ENCODE measurements at places on chromosomes 7 and 10.

GRCh38 chr10:58647376-58648112 is 134.9 kb downstream of the BICC1 start:
- DNase-seq, result no peak

DNA sequence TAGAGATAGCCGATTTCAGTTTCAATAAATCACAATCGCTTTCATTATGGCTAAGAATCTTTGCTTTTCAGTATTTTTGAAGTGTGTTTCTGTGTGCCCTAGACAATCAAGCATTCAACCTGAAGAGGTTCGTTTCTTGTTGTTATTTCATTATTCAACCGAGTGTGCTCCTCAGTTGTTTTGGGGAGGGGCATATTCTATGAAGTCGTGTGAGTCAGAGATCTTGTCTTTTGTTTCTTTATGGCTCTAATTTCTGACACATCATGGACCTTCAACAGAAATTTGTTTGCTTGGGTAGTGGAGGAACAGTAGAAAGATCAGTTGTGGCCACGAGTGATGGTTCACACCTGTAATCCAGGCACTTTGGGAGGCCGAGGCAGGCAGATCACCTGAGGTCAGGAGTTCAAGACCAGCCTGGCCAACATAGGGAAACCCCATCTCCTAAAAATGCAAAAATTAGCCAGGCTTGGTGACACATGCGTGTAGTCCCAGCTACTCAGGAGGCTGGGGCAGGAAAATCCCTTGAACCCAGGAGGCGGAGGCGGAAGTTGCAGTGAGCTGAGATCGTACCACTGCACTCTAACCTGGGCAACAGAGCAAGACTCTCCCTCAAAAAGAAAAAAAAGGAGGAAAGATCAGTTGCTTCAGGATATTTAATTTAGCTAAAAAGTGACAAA is 38.3 kb downstream of the C1QL3 start:
- no peak for DNase-seq

DNA sequence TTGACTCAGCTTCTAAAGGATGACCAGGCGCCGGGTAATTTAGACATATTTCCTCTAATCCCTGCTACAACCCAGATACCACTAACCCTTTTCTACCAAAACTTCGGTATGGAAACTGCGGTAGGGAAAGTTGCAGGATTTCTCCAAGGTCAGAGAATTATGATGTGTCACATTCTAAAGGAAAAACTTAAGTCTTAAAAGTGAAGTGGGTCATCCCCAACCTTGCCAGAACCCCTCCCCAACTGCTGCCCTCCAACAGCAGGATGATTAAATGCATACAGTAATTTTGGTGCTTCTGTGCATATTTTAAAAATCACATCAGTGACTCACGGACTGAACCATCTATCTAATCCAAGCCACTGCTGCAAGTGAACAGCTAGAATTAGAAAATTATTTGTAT is 52.7 kb downstream of the GRB10 start:
- DNase-seq, result no peak

GRCh38 chr7:31327071-31327470 is 13.5 kb downstream of the NEUROD6 start:
- DNase-seq, result no peak

- no peak for DNase-seq
These were observed 55.1 kb downstream of the MGMT start for GRCh38 chr10:129522041-129522585.

GRCh38 chr10:86261941-86262687 is 104.5 kb downstream of the GRID1 start:
- DNase-seq, result peak; percentile 66

DNA sequence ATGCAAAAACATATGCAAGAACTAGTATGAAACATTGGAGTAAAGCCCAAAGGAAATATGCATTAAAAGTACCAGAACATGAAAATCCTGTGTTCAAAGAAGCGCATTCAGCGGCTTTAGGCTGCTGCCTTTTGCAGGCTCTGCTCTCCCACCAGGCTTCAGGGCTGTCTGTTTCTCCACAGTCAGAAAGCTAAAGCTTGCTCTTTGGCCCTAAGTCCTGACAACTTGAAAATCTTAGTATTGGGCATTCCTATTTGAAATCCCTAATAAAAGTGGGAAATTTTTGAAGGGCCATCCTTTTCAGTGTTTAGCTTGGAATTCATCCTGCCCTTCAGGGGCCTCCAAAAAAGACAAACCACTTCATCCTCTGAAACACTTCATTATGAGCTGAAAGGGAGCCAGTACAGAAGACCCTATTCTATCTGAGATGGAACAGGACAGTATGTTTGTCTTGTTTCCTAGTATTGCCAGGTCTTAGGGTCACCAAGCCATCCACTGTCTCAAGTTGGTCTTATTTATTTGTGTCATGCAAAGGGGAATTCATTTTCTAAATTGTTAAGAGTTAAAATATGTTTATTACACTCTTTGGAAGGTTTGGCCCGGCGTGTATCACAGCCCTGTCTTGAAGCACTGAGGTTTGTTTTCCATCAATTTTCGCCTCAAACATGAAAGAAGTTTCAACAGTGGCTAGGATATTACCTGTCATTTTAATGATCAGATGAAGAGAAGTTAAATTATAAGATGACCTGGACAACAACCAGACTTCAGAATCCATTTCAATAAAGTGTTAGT is 326.3 kb upstream of the BMPER start:
- DNase-seq, result no peak

DNA sequence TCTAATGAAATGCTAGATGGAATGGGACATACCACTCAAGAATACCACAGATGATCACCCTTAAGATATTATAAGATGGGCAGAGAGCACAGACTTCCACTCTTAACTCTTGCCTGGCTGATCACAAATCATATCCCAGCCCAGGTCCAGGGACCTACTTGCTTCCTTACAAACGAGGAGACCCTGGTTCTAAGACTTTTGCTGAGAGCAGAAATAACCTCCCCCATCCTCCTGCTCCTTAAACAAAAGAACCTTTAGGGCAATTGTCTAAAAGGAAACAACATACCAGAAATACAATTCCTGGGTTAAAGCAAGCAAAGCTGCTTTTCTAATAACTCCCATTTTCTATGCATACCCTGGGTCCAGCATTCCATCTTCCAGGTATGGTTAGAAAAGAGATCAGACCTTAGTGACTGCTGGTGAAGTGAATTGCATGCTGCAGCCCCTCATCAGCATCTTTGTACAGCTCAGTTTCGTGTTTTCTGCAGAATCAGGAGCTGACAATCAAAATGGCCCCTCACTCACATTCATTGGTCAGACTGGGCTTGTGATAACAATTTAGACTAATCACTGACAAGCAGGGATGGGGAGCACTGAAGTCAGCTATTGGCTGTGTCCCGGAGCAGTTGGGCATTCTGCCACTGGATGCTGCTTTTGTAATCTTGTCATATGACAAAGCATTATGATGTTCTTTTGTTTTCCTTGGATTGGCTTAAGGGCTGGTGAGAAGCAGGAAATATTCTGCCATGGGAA is 14.6 kb downstream of the IFIT3 start:
- DNase-seq, result no peak

GRCh38 chr10:18449611-18450026 is 201.8 kb downstream of the NSUN6 start:
- no peak for DNase-seq

DNA sequence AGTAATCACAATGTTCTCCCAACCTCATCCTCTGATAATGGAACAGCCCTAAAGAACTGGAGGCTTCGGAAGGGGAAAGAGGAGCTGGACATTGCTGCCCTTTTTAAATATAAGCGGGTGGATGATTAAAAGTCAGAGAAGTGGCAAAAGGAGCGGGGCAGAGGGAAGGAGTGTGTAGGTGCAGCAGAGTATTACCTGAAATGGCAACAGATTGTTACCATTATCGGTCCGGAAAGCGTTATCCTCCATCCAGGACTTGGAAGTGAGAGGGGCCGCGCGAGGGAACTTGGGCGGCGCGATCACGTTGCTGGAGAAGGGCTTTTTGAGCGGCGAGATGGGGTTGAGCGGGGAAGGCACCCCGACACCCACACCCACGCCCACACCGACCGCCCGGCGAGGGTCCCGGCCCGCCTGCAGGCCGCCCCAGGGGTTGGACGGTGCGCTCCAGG is 51.7 kb downstream of the CPEB3 start:
- DNase-seq, result no peak

GRCh38 chr10:110980807-110981206 is 61.4 kb downstream of the SHOC2 start:
- no peak for DNase-seq

- no peak for DNase-seq
These were observed 16.2 kb upstream of the FAM204A start for GRCh38 chr10:118358327-118358726.

DNA sequence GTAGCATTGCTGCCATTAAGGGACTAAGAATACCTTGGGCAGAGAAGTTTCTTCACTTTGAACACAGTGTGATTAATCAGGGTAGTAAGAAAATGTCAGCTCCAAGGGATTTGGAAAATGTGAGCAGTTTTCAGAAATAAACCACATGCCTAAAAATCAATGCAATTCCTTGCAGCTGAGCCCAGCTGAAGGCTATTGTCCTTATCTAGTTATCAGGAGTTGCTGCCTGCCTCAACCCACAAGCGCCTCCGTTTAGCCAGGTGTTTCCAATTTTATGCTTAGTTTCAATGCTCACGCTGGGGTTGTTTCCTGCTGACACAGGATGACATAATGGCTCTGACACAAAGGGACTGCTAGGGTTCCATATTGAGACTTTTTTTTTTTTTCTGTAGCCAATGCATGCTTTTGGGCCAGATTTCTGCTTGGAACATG is 132.3 kb upstream of the ANK3 start:
- DNase-seq, result no peak

DNA sequence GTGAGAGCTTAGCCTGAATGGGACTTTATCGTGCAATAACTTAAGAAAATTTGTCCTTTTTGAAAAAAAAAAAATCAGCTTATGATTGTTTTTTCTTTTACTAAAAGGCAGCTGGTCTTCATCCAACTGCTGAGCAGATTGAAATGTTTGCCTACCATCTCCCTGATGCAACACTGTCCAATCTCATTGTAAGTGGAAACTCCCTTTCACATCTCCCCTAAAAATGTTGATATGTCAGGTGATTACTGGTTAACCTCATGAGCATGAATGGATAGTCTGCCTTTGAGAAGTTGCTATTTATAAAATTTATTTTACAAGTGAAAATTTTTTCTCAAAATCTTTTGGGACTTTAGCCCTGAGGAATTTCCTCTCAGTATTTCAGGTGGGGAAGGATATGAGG is 17.8 kb upstream of the HKDC1 start:
- DNase-seq, result no peak

- no peak for DNase-seq
These were observed 27.5 kb upstream of the NAMPT start for GRCh38 chr7:106312099-106312871.

GRCh38 chr7:36082910-36083309 is 70.1 kb upstream of the EEPD1 start:
- DNase-seq, result no peak

- DNase-seq, result no peak
These were observed 106.3 kb downstream of the GRK5 start for GRCh38 chr10:119313644-119314043.

- no peak for DNase-seq
These were observed 369.3 kb downstream of the PAXIP1 start for GRCh38 chr7:154633641-154634040.

DNA sequence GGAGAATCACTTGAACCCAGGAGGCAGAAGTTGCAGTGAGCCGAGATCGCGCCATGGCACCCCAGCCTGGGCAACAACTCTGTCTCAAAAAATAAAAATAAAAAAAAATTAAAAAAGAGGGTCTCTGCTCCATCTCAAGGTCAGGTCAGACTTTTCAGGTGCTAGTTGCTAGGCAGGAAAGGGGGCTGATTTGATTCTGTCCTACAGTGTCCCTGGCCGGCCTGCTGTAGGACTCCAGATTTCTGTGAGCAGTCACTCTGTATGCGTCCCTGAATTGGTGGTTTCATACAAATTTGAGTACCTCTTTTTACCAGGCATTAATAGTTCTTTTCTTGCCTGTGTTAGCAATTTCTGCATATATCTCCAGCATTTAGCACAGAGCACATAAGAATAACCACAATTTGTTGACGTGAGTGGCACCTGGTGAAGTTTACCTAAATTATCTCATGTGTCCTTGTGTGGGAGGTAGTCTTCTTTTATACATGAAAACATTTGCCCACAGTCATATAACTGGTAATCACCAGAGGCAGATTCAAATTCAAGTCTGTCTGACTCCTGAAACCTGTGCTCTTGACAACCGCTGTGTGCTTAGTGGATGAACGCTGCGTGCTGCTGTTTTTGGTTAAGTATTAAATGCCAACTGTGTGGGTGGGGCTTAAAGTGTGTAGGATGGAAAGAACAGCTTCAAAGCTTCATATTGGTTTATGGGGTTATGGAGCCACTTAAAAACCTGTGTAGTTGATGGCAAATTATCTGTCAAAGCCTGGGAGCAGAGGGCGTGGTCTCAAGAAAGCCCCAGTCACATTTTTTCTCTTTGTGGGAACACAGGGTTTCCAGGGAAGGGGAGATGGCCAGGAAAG is 3.2 kb upstream of the ZNF775 start:
- no peak for DNase-seq

DNA sequence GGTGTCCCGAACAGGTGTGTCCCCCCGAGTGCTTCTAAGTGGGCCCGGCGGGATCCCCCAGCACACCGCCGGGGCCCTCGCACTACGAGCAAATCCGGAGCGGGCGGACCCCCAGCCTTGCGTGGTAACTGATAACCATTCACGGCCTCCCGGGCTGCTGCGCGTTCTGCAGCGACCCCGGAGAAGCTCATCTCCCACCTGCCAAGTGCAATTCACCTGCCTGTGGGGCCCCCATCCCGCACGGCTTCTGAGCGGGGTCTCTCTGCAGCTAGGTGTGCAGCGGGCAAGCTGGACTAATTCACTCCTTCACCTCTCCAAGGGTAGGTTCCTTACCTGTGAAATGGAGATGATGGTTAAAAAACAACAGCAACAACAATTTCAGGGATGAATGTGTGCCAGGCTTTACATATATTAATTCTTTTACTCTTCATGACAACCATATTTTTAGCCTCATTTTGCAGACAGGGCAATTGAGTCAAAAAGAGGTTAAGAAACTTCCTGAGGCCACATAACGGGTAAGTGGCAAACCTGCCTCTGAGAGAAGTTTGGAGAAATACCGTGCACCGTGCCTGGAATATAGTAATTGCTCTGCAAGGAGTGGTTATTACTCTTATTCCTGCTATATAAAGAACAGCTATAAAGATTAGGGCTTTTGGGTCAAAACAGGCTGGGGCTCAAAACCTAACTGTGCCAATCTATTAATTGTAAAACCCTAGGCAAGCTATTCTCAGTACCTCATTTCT is 652 bp upstream of the PODXL start:
- no peak for DNase-seq

DNA sequence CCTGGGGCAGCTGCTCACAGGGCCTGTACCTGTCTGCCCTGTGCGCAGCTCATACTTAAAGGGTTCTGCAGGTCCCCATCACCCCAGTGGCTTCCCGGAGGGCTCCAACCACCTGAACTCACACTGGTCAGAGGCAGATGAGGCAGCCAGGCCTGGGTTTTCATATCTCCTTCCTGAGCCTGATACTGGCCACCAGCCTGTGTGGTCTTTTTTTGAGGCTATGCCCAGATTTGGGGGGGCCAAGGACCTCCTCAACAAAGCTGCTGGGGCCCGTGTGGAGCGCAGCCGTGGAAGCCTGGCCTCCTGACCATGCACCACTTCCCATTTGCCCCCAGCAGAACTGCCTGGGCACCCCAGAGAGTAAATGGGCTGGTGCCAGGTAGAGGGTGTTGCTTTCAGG is 25.7 kb downstream of the PNLIPRP2 start:
- DNase-seq, result no peak

- DNase-seq, result no peak
These were observed 252.0 kb upstream of the GRB10 start for GRCh38 chr7:51034521-51035264.

GRCh38 chr7:46461334-46461777 is 540.3 kb upstream of the IGFBP3 start:
- no peak for DNase-seq

Measured in NCI-H510A treated with DMSO at 0.1 percent for 48 hours (cell line).